ENCODE measurements at places on chromosomes 5 and 9.
A peak's percentile ranks its signal among the peaks of the same experiment; 100 is the strongest.

GRCh38 chr5:76958991-76959767 is 6.3 kb downstream of the CRHBP start:
- DNase-seq: peak; percentile 53

DNA sequence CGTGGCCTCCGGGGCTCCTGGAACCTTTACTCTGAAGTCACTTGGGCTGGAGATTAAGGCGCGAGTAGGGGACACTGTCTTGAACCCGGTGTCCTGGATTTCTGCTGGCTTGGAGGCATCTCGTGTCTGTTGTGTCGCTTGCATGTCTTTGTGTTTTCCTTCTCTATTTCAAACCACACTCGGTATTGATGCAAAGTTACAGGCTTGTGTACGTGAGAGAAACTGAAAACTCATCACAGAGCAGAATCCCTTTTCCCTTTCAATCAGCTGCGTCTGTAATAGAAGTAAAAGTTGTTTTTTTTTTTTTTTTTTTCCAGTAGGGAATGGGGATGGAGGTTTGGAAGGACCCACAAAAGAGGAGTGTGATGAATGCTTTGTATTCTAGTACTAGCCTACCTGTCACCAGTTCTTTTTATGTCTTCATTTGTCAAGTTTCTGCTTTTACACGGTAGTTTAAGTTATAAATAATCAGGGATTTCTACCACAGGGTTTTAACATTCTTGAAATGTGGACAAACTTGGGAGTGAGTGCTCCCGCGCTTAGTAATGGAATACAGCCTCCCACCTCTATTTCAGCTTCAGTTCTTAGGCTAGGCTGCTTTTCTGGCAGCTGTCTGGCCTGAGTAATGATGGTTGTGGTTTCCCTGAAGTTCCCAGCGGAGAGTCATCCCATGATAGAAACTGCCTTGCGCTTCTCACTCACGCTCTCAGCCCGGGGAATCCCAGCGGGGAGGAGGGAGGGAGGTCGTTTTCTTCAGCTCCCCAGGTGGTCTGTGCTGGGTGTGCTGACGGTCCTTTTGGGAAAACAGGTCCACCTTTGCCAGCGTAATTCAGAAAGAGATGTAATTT is 763 bp downstream of the TJP2 start:
- peak; percentile 83 for DNase-seq

GRCh38 chr9:98962181-98962560 is 18.5 kb downstream of the COL15A1 start:
- DNase-seq: no peak

DNA sequence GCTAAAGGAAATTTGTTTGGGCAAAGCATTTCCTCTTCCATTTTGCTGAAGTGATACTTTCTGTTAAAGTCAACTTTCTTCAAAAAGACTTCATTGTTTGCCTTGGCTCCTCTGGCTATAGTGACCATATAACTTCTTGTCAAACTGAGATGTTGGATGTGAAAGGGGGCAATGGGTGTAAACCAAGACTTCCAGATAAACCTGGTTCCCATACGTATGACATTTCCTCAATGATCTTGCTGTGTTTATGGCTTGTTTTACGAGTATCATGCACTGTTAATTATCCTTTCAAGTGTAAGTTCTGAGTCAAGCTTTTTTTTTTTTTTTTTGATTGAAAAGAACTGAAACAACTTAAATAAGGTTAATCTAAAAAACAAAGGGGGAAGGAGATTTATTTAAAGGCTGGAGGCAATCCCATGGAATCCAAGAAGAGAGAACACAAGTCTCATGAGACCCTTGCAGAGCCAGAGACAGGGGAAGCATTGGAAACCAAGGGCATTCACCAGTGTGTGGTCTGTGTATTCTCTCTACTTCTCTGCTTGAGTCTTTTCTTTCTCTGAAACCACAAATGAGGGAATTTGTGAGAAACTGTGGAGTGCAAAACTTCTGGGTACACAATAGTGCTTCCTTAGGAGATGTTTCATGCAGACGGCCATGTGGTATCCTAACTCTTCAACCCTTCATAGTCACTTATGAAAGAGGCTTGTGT is 335.3 kb downstream of the RAB3C start:
- no peak for DNase-seq

- DNase-seq: no peak
Measured at GRCh38 chr5:68347536-68347935, 132.0 kb downstream of the PIK3R1 start.

DNA sequence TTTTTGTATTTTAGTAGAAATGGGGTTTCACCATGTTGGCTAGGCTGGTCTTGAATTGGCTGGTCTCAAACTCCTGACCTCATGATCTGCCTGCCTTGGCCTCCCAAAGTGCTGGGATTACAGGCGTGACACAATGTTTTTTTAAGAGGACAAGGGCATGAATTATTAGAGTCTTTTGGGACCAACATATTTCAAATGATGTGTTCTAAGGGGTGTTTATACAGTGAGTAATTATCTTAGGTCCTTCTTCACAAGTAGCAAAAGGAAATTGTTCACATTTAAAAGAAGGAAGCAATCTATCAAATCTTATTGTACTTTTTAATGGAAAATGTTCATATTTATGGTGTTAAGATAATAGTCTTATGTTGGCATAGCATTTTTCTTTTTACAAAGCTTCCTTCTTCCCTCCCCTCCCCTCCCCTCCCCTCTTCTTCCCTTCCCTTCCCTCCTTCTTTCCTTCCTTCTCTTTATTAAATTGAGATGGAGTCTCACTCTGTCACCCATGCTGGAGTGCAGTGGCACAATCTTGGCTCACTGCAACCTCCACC is 6.7 kb downstream of the GNG10 start:
- no peak for DNase-seq

DNA sequence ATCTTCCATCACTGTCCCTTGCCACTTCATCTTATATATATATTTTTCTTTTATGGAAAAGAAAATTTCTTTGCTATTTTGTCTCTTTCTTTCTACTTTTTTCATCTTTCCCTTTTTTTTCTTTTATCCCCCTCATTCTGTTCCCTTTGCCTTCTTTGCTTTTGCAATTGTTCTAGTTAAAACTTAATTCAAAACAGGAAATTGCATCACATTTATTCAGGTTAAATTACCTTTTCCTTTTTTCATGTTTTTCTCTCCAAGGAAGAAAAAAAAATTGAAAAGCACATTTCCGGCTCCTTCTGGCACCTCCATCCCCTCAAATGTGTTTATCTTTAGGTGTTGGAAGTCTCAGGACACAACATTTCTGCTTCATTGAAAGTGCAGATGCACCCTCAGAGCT is 176.9 kb downstream of the FGF1 start:
- DNase-seq: no peak

GRCh38 chr9:109817146-109817845 is 37.3 kb downstream of the PALM2AKAP2 start:
- DNase-seq: peak; percentile 87

- DNase-seq: no peak
Measured at GRCh38 chr5:54470128-54470527, 14.6 kb downstream of the HSPB3 start.

- DNase-seq: peak; percentile 33
Measured at GRCh38 chr9:105359892-105360291, 87.9 kb upstream of the FSD1L start.

DNA sequence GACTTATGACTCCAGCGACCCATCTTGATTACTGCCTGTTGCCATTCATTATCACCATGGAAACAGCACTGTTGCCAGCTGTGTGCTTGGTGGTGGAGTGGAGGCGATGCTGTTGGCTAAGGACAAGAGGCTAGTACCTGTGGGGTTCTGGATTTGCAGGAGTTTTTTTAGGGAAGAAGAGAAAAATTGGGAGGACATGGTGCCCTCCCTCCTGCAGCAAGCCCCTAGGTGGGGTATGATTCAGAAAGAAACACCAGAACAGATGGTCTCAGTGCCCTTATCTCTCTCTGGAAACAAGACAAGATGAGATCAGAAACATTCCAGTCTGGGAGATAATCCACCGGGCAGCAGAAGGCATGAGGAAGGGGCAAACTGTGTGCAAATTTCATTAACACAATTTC is 87.8 kb upstream of the TLR4 start:
- no peak for DNase-seq

GRCh38 chr9:129270903-129271431 is 92.9 kb upstream of the IER5L start:
- no peak for DNase-seq

- DNase-seq: no peak
Measured at GRCh38 chr5:135048286-135048685, 14.3 kb upstream of the PITX1 start.

GRCh38 chr5:59299006-59299405 is 594.5 kb downstream of the PDE4D start:
- DNase-seq: no peak

DNA sequence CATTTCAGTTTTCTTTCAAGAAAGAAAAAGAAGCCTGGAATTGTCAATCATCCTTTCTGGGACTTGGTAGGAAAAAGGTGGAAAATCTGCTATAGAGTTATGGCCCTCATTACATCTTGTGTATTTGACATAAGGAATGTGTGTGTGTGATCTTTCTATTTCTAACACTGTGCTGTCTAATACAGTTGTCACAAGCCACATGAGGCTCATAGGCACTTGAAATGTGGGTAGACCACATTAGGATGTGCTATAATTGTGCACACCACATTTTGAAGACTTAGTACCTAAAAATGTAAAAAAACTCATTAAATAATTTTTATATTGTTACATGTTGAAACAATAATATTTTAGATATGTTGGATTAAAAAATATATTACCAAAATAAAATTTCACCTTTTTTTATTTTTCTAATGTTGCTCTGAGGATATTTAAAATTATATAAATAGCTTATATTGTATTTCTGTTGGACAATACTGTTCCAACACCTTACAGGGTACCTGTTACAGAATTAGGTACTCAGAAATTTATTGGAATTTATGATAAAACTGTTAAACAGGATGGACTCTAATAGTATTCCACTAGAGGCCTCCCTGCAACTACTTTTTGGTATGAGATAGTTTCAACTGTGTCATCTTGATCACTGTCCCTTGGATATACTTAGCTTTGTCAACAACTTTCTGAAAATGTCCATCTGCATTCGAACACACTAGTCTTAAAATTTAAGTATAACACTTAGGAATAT is 18.4 kb downstream of the MSANTD3 start:
- DNase-seq: no peak

DNA sequence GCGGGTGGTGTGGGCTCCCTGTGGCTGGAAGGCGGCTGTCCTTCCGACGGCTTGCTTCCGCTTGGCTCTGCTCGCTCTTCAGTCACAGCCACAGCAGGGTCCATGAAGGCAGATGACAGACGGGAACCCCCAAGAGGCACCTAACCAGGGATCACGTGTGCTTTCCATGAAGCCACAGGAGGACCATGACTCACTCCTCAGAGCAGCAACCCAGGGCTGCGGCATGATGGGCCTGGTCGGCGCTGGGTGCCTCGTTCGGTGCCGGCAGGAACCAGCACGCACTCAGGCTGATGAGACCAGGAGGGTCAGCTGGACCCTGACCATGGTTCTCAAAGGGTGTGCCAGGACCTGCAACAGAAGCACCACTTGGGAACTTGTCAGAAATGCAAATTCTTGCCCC is 32.8 kb upstream of the MED10 start:
- no peak for DNase-seq

DNA sequence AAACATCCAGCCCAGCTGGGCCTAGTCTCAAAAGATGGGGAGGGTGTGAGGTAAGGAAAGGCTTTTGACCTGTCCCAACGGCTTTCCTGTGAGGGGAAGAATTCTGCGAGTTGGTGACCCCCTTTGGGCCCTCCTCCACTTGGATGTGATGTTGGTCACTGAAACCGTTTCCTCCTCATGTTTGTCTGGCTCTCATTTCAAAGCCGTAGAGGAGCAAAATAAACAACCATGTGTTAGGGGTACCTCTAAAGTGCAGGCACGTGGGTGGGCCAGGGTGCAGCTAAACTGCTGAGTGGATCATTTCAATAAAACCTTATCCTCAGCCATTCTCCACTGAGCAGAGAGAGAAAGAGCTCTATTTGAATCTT is 84.3 kb upstream of the MELK start:
- DNase-seq: no peak

DNA sequence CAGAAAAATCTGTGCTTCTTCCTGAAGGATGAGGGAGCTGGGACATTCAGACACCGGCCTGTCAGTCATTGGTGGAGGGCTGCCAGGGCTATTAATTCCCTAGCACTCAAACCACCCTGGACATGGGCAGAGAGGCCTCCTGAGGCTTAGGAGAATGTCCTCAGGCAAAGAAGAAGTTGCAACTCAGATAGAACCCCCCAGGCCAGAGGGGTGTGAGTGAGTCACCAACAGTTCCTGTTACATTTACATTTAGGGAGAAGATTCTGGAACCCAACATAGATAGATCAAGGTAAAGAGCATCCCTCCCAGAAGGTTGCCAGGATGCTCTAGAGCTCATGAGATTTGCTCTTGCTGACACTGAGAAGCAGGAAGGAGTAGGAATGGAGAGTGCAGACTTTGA is 29.2 kb upstream of the SYK start:
- peak; percentile 6 for DNase-seq

GRCh38 chr5:19172926-19173470 is 815.0 kb downstream of the CDH18 start:
- DNase-seq: no peak

DNA sequence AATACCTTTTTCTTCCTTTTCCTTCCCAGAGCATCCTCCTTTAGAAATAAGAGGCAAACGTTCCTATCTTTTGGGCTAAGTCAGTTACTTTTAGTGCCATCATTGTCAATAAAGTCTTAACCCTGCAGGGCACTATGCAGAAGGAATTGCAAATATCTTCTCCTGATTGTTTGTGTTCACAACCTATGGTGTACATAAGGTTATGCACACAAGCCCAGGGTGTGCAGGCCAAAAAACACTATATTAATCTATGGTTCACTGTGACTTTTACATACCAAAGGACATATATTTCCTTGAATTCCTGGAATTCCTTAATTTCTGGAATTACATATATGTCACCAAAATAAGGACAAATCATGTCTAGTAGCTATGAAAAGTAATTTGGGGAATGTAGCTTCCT is 493.5 kb downstream of the MTRR start:
- DNase-seq: no peak

DNA sequence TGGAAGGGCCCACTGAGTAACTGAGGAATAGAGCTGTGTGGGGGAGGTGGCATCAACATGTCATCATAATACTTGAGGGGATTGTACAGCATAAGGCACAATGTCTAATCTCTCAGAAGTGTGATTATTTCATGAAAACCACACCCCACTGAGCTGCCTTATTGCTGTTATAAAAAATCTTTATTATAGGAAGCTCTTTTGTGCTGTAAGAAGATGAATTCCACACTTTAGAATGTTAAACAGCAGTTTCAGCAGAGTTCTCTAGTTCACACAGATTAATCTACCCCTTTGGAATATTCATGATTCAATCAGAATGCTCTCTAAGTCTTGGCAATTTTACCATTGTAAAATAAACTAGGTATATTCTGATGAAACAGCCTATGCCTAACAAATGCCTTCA is 1389.6 kb downstream of the PTPRD start:
- DNase-seq: no peak

DNA sequence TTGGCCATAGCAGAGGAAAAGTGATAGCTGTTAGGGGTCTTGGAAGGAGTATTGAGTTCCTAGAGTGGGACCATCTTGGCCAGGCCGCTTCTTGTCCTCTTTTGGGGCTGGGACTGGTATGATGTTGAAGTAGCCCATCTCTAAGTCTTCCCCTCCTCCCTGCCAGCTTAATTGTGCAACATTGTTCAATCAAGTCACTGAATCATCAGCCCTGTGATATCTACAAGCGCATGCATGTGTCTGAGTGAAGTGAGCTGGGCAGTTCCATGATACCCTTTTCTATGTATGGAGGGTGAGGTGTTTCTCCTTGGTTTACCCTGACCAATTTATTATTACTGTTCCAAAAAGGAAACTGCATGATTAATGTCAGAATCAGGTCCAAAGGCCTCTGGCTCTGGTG is 112.2 kb downstream of the C9orf152 start:
- DNase-seq: no peak

GRCh38 chr5:3258050-3258449 is 337.6 kb upstream of the IRX1 start:
- DNase-seq: no peak

GRCh38 chr9:121225240-121225639 is 23.6 kb upstream of the RAB14 start:
- DNase-seq: no peak
